ENCODE measurements at places on chromosomes 3 and 15.

DNA sequence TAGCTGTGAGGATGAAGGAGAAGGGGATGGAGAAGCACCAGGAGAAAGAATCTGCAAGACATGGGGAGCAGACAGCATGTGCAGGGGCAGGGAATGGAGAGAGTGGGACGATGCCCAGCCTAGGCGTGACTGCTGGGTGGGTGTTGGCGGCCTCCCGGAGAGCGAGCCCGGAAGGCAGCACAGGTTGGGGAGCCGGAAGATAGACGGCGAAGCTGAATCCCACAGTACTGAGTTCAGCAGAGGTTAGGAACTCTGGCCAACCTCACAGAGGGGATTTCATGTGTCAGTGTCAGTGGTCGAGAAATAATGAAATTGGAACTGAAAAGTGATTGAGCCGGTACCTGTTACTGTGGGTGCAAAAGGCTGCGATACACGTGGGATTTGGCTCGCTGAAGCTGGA is 55.2 kb downstream of the PXYLP1 start:
- no peak for DNase-seq

- no peak for DNase-seq
These were observed 574.0 kb downstream of the NAALADL2 start for GRCh38 chr3:175433026-175433674.

- no peak for DNase-seq
These were observed 66.4 kb downstream of the TCF12 start for GRCh38 chr15:56984681-56985481.

- DNase-seq, result no peak
These were observed 65.3 kb downstream of the CHAC1 start for GRCh38 chr15:41018534-41018933.

DNA sequence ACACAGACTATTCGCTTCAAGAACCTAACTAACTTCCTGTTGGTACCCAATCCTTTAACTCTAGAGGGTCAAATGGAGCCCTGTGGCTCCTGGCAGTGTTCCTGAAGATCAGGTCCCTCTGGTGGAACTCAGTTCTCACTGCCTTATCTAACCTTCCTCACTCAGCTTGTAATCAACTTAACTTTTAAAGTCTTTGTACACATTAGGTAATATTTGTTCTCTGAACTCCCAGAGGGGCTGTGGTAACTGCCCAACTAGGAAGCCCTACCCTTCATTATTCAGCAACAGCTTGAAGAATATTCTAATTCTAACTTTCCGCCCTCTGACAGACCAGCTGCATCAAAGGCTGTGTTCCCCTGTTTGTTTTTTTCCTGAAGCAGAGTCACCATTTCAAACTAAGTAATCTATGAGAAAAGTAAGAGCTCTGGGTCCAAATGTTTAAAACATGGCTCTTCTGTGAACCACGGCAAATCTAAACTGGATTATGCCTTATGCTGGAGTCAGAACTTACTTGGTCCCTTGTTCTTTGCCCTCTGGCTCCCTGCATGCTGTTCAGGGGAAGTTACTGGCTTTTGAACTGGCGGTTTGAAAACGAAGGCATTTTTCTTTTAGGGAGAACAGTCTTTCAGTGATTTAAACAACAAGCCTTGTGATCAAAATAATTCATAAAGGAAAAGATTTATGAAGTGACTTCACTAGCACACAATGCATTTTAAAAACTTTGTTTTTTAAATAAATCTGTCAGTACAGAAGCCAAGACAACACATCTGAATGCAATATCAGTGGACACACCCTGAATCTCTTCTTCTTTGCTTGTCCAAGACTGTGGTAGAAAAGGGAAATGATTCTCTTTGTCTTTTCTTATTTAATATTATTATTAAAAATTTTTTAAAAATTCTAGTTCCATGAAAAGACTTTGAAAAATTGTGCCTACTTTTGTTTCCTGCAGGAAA is 365.6 kb downstream of the TIGIT start:
- no peak for DNase-seq

DNA sequence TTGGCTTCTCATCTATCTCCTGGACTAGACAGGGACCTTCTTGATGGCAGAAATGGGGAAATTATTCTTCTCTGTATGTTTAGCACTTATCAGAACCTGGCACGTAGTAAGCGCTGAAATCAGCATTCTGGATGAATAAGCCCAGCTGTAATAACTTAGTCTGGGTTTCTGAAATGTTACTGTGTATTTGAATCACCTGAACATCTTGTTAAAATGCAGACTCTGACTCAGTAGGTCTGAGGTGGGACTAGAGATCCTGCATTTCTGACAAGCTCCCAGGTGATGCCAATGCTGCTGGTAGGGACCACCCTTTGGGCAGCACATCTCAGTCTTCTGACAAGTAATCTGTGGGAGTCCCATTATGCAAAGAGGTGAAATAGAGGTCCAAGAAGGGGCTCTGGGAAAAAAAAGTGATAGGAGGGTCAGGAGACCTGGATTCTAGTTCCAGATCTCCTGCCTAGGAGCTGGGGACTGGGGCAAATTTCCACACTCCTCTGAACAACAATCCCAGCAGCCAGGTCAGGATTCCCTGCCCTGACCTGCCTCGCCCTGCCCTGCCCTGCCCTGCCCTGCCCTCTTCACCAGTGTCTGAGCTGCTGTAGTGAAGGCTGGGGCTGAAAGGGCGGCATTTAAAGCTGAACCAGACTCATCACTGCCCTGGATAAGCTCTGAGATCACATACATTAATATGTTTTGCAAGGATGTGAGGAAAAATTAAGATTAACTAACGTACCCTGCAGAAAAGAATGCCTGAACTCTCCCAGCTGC is 17.2 kb upstream of the SLC6A11 start:
- DNase-seq, result no peak

- no peak for DNase-seq
These were observed 43.1 kb downstream of the DNAJB8 start for GRCh38 chr3:128423525-128424147.

DNA sequence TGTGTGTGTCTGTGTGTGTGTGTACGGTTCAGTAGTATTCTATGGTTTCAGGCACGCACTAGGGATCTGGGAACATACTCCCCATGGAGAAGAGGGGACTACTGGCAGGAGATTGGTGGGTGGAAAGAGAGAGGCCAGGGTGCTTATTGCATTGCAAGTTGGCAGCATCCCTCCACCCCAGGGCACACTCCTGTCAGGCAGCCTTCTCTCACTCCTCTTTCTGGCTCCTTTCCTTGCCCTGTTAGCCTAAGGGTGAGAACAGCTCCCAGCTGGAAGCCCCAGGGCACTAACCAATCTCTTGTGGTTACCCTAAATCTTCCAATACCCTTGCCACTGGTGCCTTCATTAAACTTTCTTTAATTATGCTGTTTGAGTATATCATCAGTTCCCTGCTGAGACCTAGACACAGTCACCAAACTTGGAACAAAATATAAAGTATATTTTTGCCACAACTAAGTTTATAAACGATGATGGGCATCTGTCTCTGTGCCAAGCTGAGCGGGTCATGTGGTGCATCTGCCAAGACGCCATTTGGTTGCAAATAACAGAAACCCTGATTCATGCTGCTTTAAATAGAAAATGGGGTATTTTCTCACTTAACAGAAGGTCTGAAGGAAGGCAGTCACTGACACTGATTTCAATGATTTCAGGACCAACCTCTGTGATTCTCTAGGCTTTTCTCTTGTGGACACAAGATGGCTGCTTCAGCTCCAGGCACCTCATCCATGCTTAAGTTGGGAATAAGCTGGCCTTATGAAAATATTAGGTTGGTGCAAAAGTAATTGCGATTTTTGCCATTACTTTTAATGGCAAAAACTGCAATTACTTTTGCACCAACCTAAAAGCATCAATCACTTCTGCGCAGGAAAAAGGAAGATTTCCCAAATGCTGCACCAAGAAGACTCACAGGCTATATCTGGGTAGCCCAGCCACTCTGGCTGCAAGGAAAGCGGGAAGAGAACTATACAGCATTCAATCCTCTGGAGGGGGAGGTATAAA is 476.9 kb upstream of the PROK2 start:
- no peak for DNase-seq
